ENCODE measurements at places on chromosomes 4 and X.

DNA sequence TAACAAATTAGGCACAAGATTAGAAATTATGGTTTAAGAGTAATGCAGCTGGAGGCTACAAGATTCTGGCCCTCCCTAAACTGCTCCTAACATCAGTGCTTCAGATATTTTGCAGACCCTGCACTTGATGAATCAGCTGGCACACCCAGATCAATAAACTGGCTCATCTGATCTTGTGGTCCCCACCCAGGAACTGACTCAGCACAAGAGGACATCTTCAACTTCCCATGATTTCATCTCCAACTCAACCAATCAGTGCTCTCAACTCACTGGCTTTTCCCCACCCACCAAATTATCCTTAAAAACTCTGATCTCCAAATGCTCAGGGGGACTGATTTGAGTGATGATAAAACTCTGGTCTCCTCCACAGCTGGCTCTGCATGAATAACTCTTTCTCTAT lies 21.7 kb upstream of the TMEM33 start:
- DNase-seq, result no peak

DNA sequence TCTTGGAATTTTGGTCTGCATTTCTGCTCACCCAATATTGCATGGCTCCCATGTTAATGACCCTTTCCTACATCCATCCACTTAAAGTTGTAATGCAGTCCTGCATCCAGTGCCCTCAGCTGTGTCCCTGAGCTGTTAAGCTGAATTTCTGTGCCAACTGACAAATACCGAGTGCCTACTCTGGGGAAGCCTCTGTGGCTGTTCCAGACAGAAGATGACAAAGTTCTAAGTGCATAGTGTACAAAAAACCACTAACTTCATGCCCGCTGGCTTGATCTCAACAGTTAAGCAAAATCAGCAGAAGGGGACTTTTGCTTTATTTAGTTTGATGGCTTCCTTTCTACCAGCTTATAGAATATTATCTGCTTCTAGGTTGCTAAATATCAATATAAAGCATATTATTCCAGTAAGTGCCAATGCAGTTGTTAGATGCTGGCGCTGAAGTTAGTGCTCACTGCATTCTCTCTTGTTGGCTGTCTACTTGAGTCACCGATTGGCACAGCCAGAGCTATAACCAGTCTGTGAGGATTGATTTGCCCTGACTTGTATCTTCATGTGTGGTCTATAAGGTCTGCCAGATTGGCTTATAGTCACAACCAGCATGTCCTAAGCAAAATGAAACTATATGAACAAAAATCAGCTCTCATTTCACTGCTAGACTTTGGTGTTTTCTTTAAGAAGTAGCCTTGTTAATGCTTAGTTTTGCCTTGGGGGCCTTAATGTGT lies 98.9 kb downstream of the KLHL8 start:
- no peak for DNase-seq

DNA sequence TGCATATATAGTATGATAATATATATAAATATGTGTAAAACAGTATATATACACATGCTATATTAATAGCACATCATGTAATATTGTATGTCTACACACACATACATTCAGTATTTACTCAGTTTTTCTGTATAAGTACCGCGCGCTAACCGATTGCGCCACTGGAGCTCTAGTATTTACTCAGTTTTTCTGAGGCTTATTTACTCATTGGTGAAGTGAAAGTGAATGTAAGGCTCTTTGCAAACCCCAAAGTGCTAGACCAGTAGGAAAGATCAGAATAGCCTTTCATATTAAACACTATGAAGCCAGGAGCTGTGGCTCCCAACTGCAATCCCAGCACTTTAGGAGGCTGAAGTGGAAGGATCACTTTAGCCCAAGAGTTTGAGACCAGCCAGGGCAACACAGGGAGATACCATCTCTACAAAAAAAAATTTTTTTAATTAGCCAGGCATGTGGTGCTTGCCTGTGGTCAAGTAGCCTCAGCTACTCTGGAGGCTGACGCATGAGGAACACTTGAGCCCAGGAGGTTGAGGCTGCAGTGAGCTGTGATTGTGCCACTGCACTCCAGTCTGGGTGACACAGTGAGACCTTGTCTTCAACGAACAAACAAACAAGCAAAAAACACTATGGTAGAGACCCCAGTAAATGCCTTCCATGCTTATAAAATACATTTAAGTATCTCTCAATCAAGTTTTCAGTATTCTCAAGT lies 125.8 kb downstream of the KIT start:
- no peak for DNase-seq

DNA sequence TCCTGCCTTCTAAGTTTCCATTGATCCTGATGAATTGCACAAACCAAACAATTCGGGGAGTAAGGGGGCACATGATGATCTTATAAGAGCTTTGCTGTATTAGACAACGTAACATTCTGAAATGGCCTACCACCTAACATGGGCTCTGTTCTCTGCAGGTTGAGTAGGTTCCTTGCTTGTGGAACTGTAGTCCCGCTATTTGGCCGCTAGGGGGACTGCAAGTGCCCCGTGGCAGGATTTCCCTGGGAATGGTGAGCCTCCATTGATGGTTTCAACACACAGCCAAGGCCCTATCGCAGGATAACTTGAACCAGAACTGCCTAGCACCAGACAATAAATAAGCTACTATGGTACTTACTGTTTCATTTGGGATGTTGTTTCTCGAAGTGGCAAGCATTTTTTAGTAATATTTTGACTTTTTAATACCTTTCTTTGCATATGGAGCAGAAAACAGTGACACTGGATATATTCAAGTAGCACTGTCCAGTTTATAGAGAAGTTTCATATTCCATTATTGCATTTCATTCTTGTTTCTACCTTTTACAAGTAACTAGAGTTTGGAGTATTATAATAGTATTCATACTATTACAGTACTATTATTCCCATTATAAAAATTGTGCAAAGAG lies 11.9 kb downstream of the AR start:
- DNase-seq, result no peak

DNA sequence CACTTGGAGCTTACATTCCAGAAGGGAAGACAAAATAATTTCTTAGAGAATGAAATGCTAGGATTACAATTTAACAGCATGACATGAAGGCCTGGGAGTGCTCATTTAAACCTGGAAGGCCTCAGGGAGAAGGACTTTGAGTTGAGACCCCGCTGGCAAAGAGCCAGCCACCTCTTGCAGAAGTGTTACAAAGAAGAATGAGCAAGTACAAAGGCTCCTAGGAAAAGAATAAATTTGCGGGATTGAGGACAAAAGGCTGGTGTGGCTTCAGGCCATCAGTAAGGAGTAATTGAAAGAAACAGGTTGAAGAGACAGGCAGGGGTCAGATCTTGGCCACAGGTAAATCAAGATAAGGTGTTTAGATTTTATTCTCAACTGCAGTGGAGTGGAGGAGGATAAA lies 3.1 kb upstream of the ELOVL6 start:
- no peak for DNase-seq

DNA sequence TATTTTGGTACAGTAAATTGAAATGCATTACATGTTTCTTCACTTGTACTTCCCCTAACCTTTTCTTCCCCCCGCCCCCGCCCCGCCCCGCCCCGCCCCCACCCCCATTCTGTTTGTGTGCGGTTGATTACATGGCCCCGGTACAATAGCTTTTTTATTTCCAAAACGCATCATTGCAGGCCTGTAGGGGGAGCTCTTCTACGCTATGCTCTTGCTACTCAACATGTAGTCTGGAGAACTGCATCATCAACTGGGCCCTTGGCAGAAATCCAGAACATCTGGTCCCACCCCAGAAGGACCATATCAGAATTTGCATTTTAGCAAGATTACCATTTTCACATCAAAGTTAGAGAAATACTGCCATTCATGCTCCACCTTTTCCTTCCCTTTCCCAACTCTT lies 333.3 kb upstream of the DDX53 start:
- DNase-seq, result no peak

- no peak for DNase-seq
These were observed 7.0 kb downstream of the SMIM14 start for GRCh38 chr4:39631700-39632079.

- no peak for DNase-seq
These were observed 169.7 kb downstream of the FRMPD4 start for GRCh38 chrX:12307961-12308360.

GRCh38 chr4:140720387-140721304 lies 35.5 kb downstream of the TBC1D9 start:
- DNase-seq, result no peak

GRCh38 chr4:13851085-13851940 lies 223.8 kb upstream of the BOD1L1 start:
- DNase-seq, result no peak

GRCh38 chrX:147981038-147981752 lies at the start of gene FMR1NB:
FMR1NB (plus strand) TSS chrX:147981337; CDS start chrX:147981403, 66 bp downstream.
- no peak for DNase-seq

- no peak for DNase-seq
These were observed 423.3 kb downstream of the CENPC start for GRCh38 chr4:67122029-67122428.

- no peak for DNase-seq
These were observed 118.8 kb downstream of the PDLIM5 start for GRCh38 chr4:94570558-94570957.

GRCh38 chr4:85149676-85150075 lies 183.2 kb upstream of the WDFY3 start:
- DNase-seq, result no peak

GRCh38 chr4:73452953-73453700 lies 17.1 kb downstream of the AFP start:
- DNase-seq, result no peak

DNA sequence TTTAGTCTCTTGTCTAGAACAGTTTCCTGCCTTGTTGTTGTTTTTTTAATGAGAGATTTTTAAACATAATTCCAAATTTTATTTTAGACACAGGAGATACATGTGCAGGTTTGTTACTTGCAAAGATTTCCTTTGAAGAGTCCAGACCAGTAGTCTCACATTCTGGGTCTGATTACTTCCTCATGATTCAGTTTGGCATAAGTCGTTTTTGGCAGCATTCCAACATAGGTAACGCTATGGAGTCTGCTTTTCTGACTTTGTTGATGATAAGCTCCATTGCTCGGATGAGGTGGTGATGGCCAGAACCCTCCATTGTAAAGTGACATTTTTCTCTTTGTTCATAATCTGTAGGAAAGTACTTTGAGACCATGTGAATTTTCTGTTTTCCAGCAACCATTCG lies 74.7 kb downstream of the CLCN4 start:
- no peak for DNase-seq

GRCh38 chr4:159096434-159096833 lies 6.4 kb upstream of the RAPGEF2 start:
- DNase-seq, result no peak

DNA sequence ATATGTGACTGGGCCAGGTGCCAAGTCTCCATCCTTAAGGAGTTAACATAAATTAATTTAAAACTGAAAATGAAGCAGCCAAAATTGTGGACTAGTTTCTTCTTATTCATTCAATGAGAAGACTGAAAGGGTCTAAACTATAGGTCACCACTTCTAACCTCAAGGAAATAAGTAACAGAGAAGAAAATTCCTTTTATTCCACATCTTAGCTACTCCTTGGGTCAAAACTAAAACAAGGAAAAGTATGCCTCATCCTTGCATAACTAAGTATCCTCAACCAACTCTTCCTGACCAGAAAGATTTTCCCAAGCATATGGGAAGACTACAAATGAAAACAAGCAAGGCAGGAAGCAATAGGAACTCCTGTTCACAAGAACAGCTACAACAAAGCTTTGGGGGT lies 71.2 kb downstream of the ZNF827 start:
- no peak for DNase-seq

- DNase-seq, result no peak
These were observed 36.5 kb downstream of the TXLNG start for GRCh38 chrX:16822723-16823122.

DNA sequence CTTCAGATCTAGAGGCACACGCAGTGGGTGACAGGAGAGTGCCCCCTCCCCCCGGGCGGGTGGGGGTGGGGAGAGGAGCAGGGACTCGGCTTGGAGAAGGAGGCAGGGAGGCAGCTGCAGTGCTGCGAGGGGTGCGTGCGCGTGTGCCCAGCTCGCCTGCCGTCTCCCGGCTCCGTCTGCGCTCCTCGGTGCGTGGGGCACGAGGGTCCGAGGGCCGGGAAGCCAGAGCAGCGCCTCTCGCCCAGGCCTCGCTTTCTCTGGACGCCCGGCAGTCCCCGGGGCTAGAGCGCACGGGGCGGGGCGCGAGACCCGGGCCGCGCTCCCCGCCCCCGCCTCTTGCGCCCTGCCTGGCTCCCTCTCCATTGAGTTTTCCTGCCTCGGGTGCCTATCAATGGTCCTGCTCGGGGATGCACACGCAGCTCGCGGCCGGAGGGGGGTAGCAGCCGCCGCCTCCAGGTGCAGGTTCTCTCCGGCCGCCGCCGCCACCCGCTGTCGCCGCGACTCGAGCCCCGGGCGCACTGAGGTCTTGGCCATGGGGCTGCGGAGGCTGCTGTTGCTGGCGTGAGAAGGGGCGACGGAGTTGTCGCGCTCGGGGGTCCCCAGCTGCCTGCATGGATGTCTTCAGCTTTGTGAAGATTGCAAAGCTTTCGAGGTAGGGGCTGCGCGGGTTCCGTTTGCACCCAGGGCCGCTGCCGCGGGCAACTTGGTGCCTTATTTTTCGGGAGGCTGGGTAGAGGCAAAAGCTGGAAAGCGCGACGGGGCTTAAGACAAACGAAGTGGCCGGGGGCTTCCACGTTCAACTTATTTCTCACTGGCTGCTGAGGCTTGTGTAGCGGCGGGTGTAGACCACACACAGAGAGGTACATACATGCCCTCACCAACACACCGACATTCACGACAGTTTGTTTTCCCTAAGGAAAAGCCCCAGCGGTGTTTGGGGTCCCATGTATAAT lies at the start of gene FRMPD4:
FRMPD4 (plus strand) TSS at position 113 of the 953 bp plus-strand sequence; CDS start at position 612, 499 bp downstream.
- DNase-seq, result no peak

DNA sequence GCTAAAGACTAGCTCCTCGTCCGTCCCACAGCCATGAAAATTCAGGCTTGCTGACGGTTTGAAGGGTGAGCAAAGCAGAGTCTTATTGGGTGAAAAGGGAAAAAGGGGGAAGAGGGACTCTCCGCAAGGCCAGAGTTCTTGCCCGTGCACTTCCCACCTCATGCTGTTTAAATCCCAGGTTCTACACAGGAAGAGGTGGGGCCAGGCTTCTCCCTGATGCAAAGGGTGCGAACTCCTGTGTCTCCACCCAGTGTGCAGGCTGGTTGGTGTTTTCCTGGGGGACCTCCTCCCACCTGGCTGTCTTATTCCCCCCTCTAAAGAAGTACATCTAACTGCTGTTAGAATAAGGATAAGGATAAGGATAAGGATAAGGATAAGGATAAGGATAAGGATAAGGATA lies 18.0 kb upstream of the LANCL3 start:
- DNase-seq, result no peak

- no peak for DNase-seq
These were observed 169.7 kb downstream of the PALLD start for GRCh38 chr4:168666531-168666930.

DNA sequence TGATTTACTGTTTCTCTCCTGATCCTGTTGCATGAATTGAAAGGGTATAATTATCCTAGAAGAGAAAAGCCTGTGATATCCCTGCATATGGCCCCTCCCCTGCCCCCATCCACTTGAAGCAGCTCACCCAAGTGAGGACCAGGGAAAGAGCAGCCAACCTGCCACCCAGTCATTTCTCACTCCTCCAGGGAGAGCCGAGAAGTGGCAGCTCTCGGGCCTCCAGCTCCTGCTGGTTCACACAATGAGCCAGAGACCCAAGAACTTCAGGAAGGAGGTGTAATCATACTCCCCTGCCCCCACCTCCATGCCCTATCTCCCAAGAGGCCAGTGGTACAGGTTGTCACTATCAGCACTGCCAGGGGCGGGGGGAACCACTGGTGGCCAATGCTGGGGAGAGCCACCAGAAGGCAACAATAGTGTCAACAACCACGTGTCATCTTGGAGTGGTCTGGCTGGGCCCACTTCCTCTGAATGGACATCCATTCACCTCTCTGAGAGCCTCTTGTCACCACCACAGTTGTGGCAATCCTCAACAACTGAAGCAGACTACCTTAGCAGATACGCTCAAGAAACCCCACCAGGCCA lies 42.9 kb downstream of the APOO start:
- no peak for DNase-seq

- no peak for DNase-seq
These were observed 2.2 kb upstream of the CFI start for GRCh38 chr4:109803924-109804571.

Data from stimulated activated CD8-positive, alpha-beta memory T cell treated with anti-CD3 and anti-CD28 coated beads, Interleukin-15, amount 100 ng/mL, for 1 hour (primary cell).